Stimulated activated CD4-positive, alpha-beta T cell treated with anti-CD3 and anti-CD28 coated beads, Interleukin-12 subunit alpha, Interleukin-12 subunit beta, amount 100 ng/mL, for 4 hours (primary cell): ENCODE measurements at places on chromosomes 5 and 9.

DNA sequence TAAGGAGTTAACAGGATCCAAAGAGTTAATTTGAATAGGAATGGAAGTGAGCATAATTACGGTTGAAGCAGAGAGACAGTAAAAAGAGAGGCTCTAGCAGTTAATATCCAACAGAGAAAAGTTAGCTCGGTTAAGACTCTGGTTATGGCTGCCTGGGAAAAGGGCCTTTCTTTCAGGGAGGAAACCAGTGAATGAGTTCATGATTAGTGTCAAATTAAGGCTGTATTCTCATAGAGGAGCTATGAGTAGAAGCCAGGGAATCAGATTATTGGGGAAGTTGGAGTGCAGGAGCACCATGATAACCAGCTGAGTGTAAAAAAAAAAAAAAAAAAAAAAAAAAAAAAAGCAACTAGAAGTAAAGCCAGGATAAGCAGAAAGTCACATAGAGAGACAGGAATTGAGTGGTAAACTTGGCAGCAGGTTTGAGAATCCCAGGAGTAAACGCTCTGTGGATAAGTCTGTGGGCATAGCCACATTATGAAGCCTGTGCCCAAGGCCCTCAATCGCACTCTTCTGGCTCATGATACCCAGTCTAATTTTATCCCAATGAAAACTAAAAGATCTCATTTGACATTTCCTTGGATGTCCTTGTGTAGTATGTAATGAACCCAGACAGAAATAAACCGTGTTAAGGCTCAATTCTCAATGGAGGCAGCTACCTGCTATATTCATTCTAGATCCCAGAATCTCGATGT is 372.6 kb upstream of the MPDZ start:
- no peak for DNase-seq

DNA sequence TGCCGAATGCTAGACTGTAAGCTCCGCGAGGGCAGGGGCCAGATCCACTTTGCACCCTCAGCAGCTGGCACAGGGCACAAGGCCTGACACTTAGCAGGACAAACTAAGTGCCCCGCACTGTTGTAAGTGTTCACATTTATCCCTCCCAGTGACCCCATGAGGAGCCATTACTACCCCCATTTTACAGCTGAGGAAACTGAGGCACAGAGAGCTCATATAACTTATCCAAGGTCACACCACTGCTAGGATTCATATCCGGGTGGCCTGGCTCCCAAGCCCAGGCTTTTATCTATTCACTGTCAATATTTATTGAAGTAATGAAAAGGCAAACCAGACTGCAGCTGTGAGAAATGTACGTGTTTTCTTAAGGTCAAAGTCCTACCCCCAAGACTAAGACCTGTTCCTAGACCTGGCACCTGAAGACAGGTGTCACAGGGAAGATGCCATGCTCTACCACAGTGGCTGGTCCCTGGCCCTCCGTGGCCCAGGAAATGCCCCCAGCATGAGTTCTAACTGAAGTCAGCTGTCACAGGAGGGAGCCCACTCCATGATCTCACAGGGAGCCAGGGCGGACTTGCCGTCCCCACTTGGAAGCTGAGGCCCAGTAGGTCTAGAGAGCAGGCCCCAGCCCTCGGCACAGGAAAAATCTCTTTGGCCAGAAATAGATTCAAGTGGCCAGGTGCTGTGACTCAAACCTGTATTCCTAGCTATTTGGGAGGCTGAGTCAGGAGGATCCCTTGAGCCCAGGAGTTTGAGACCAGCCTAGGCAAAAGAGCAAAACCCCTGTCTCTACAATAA is 74.7 kb upstream of the IL17B start:
- no peak for DNase-seq

- no peak for DNase-seq
Measured at GRCh38 chr5:16975950-16976624, 40.0 kb upstream of the MYO10 start.

DNA sequence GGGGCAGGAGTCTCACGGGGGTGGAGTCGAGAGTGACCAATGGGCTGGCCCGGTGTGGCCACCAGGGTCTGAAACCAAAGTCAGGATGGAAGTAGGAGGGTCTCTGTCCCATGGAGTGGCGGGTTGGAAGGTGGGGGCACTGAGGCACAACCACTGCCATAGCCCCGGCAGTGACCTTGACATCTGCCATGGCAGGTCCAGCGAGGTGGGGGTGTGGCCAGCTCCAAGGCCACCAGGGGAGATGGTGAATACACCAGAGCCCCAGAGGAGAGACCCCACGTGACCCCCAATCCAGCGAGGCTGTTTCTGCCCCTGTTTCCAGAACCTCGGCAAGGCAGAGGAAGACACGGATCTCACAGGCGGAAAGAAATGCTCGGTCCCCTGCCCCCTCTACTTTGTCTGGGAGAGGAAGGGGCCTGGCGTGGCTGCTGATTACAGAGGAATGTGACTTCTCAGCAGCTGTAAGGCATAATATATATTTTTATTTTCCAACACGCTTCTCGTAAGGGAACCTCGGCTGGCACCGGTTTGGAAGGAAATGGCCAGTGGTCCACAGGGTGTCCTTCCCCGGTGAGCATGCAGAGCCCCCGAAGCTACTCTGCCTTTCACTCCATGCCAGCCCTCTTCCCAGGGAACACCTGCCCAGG is 105.7 kb upstream of the SARDH start:
- DNase-seq: no peak

GRCh38 chr5:132478366-132478871 is 12.2 kb downstream of the IRF1 start:
- no peak for DNase-seq

GRCh38 chr9:18623221-18624079 is 149.5 kb downstream of the ADAMTSL1 start:
- DNase-seq: no peak

DNA sequence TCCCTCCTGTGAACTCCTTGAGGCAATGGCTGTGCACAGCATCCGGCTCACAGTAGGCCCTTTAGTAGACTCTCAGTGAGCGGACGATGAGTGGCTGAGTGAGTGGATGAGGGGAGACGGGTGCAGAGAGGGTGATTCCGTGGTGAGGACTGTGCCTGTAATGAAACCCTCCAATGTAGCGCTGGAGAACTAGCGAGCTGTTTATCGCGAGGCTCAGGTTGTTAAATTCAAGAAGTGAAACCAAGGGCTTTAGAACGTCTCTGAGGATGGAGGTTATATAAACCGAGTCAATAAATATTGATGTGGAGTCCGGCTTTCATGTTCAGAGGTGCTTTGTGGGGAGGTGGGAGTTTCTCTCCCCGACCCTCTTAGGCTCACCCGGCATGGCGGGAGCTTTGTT is 53.2 kb downstream of the NSG2 start:
- DNase-seq: no peak

- DNase-seq: no peak
Measured at GRCh38 chr5:78649211-78649695, 681 bp upstream of the LHFPL2 start.

- peak; percentile 42 for DNase-seq
Measured at GRCh38 chr9:130128733-130129431, 43.3 kb upstream of the NCS1 start.
